Aorta (tissue), 5 donors: ENCODE measurements at places on chromosomes 7 and 10. TPM values are rescaled to one million over a fixed set of nuclear protein-coding genes. Genes with fewer than 3 reads are reported as not detected.

GRCh38 chr10:131658476-131659110 is 242.2 kb upstream of the PPP2R2D start:
- H3K27ac ChIP-seq: no peak overlapping the region
- no peaks in the 10 kb centered on the region for H3K27me3 ChIP-seq
- DNase-seq: peak; percentile 27
- no peaks in the 10 kb centered on the region for H3K4me1 ChIP-seq
- H3K36me3 ChIP-seq: no peaks in the 10 kb centered on the region

GRCh38 chr10:45006276-45007030 is 5.7 kb downstream of the ZNF22 start:
- H3K27me3 ChIP-seq: no peaks in the 10 kb centered on the region
- H3K4me1 ChIP-seq: no peaks in the 10 kb centered on the region
- no peak overlapping the region for H3K4me3 ChIP-seq
- no peak overlapping the region for H3K27ac ChIP-seq
- H3K36me3 ChIP-seq: peaks cover 3% of the 10 kb centered on the region

- H3K36me3 ChIP-seq: no peaks in the 10 kb centered on the region
- H3K4me3 ChIP-seq: no peak overlapping the region
- no peak overlapping the region for H3K27ac ChIP-seq
- no peak for DNase-seq
- no peaks in the 10 kb centered on the region for H3K4me1 ChIP-seq
Measured at GRCh38 chr7:27459731-27460053, 203.0 kb downstream of the HIBADH start.

GRCh38 chr7:47571331-47572093 is 10.4 kb downstream of the TNS3 start:
- peak overlapping the region; percentile 99 for H3K27ac ChIP-seq
- H3K27me3 ChIP-seq: no peaks in the 10 kb centered on the region
- no peak overlapping the region for H3K4me3 ChIP-seq
- peaks cover 2% of the 10 kb centered on the region for H3K36me3 ChIP-seq
- DNase-seq: peak; percentile 91

GRCh38 chr7:106114716-106115383 is 2.7 kb upstream of the SYPL1 start:
- H3K4me1 ChIP-seq: no peaks in the 10 kb centered on the region
- no peaks in the 10 kb centered on the region for H3K36me3 ChIP-seq
- no peak overlapping the region for H3K27ac ChIP-seq
- no peak overlapping the region for H3K4me3 ChIP-seq
- no peak for DNase-seq

- H3K4me1 ChIP-seq: no peaks in the 10 kb centered on the region
- no peak overlapping the region for H3K27ac ChIP-seq
- DNase-seq: no peak
Measured at GRCh38 chr7:80960244-80960795, 41.5 kb upstream of the SEMA3C start.

The PPP1R9A gene
- total RNA-seq: 12.0 TPM
